HuH-7 (cell line): ENCODE measurements at places on chromosomes 6 and 20.

DNA sequence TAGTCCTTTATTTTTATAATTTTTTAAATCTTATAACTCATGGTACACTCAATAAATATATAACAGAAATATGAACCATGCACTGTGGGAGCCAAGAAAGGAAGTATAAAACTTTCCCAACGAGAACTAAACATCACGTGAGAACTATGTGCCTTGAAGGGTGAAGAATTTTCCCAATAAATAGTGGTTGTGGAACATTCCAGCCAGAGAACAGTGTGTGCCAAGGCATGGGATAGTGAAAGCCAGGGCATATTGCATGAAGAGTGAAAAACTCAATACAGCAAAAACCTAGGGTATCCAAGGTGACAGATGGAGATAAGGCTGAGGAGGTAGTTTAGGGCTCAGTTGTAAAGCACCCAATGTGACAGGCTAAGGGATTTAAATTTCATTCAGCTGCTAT is 86.1 kb downstream of the SIM1 start:
- DNase-seq = no peak

DNA sequence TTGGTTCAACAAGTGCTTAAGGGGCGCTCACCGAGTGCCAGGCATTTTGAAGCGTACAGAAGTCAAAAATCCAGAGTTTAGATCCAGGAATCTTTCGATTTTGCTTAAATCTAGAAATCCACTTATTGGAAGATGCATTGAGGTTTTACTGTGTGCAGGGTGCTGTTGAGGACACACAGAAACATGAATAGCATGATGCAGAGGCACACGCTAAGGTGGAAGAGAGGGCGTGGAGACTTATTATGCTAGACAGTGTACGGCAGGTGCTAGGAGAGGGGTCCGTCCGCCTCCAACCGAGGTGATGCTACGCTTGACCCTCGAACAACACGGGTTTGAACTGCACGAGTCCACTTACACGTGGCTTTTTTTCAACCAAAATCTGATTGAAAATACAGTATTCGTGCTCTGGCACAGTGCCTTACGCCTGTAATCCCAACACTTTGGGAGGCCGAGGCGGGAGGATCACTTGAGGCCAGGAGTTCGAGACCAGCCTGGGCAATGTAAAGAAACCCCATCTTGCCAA is 1.0 kb upstream of the KIF13A start:
- DNase-seq = no peak

- no peak for DNase-seq
These were observed 112.8 kb downstream of the INSM1 start for GRCh38 chr20:20480689-20481088.

- no peak for DNase-seq
These were observed 7.9 kb downstream of the GNL1 start for GRCh38 chr6:30548375-30548774.

- DNase-seq = no peak
These were observed 25.1 kb downstream of the RNF217 start for GRCh38 chr6:124987291-124987690.

- DNase-seq = no peak
These were observed 14.0 kb downstream of the SNRNP48 start for GRCh38 chr6:7604003-7604402.

GRCh38 chr20:41050361-41051008 is 21.9 kb downstream of the TOP1 start:
- DNase-seq = no peak

- DNase-seq = no peak
These were observed 36.1 kb downstream of the RFPL4B start for GRCh38 chr6:112383191-112383590.

GRCh38 chr6:36615018-36615761 is 21.0 kb downstream of the SRSF3 start:
- DNase-seq = no peak

DNA sequence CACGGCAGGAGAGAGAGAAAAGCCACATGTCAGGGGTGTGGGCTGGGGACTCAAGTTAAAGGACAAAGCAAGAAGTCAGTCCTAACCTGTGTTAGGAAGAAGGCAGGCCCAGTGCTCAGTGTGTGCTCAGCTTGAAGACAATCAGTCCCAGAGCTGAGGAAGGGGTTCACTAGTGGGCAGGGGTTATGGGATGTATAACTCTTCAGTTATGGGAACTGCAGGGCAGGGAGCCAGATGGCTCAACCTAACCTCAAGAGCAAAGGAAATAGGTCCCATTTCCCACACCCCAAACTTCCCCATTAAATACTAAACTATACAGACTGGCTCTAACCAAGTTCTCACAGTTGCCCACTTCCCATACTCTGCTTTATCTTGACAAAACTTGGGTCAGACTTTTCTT is 7.4 kb upstream of the SSTR4 start:
- no peak for DNase-seq

DNA sequence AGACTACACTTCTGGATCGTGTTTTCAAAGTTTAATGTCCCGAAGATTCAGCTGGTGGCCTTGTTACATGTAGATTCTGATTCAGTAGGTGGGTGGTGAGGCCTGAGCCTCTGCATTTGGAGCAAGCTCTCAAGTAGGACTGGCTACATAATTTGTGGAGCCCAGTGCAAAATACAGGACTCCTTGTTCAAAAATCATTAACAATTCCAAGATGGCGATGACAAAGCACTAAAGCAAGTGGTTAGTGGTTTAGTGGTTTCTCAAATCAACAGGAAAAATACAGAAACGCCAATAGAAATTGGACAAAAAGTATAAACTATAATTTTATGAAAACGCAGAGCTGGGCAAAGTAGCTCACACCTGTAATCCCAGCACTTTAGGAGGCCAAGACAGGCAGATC is 133.7 kb upstream of the STMND1 start:
- no peak for DNase-seq

DNA sequence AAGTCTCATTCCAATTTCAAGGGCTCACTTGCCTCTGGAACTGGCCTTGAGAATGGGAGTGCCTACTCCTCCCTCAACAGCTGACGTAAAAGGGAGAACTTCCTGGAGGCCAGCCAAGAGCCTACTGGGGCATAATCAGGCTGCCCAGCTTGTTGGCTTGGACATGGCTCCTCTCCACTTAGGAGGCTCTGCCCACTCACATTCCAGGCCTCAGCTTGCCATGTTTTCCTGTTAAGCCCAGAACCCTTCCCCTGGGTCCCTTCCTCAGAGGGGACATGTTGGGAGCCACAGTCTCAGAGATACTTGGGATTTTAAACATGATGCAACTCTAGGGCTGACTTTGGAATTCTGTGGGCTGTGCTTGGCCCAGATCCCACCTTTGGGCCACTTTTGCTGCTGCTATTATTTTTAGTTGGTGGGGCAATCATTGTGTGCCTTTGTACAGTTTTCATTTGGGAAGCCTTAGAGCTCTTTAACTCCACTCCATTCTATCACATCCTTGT is 31.5 kb upstream of the ADTRP start:
- no peak for DNase-seq
